ENCODE measurements at places on chromosomes 2 and 18. TPM values are rescaled to one million over a fixed set of nuclear protein-coding genes. Genes with fewer than 3 reads are reported as not detected.

SLC5A7 gene
- not detected for polyA plus RNA-seq

VWC2L gene
- not detected for polyA plus RNA-seq

GRHL1 gene
- polyA plus RNA-seq, result 0.08 TPM

MEP1B gene
- not detected for polyA plus RNA-seq

TANK gene
- polyA plus RNA-seq, result 72.7 TPM

TCF7L1 gene
- polyA plus RNA-seq, result 0.05 TPM

L3MBTL4 gene
- polyA plus RNA-seq, result 0.72 TPM

HAAO gene
- 15.0 TPM for polyA plus RNA-seq

CCDC74B gene
- not detected for polyA plus RNA-seq

ARMC9 gene
- polyA plus RNA-seq, result not detected

MGAT4A gene
- polyA plus RNA-seq, result 35.9 TPM

SERPINB2 gene
- 10.6 TPM for polyA plus RNA-seq

SP100 gene
- polyA plus RNA-seq, result 97.4 TPM

SLC4A5 gene
- 0.10 TPM for polyA plus RNA-seq

ALPP gene
- polyA plus RNA-seq, result not detected

DYNC1I2 gene
- 30.8 TPM for polyA plus RNA-seq

PROKR1 gene
- not detected for polyA plus RNA-seq

SPC25 gene
- polyA plus RNA-seq, result not detected

ITGA6 gene
- polyA plus RNA-seq, result 0.36 TPM

NOL4 gene
- polyA plus RNA-seq, result not detected

PPIL3 gene
- 12.3 TPM for polyA plus RNA-seq

All from CD14-positive monocyte (primary cell).